Activated naive CD8-positive, alpha-beta T cell treated with anti-CD3 and anti-CD28 coated beads, Interleukin-2, amount 50 U/mL, for 16 hours (primary cell): ENCODE measurements at places on chromosomes 2 and 18.

GRCh38 chr2:57943315-57943714 lies 103.3 kb upstream of the VRK2 start:
- no peak for DNase-seq

- DNase-seq = no peak
These were observed 25.0 kb downstream of the BCL11A start for GRCh38 chr2:60528281-60529020.

DNA sequence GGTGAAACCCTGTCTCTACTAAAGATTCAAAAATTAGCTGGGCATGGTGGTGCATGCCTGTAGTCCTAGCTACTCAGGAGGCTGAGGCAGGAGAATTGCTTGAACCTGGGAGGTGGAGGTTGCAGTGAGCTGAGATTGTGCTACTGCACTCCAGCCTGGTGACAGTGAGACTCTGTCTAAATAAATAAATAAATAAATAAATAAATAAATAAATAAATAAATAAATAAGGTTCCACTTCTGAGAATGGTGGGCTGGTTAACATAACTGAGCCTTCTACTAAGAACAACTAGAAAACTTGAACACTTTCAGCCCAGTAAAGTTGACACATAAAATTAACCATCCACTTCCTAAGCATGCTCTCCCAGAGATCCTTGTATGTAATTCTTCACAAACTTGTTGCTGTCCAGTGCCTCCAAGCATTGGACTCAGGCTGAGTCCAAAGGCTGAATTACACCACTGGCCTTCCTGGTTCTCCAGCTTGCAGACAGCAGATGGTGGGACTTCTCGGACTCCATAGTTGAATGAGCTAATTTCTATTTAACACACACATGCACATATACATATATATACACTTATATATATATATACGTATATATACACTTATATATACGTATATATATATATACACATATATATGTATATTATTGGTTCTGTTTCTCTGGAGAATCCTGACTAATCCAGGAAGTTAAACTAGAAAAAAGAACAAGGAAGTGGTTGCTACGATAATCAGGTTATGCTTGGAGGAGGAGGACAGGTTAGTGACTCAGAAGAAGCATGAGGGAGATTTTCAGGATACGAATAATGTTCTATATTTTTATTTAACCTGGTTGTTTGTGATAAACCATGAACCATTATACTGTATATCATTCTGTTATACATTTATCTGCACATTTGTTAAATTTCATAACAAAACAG lies 348.8 kb downstream of the METTL4 start:
- DNase-seq = no peak

DNA sequence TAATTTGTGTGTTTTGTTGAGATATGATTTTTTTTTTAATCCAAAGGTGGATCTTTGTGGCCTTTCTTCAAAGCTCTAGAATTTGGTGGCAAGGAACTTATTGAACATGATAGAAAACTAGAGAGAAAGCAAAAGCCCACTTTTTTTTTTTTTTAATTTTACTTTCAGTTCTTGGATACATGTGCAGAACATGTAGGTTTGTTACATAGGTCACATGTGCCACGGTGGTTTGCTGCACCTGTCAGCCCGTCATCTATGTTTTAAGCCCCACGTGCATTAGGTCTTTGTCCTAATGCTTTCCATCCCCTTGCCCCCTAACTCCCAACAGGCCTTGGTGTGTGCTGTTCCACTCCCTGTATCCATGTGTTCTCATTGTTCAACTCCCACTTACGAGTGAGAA lies 135.9 kb downstream of the RHBDD1 start:
- DNase-seq = no peak

DNA sequence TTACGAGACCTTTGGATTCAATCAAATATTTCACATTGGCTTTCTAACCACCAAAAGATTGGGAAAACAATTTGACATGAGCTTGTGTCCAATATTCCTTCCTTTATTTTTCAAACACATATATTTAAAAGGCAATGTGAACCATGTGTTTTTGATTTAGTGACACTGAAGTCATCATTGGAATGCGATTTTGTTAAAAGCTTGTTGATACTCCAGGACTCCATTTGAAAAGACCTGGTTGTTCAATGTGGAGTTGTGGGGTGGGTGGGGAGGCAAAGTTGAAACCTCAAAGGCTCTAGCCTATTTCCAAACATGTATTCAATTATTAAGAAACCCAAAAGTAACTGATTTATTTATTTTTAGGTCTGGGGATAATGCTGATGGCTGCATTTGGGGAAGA lies 114.1 kb upstream of the TRIB2 start:
- no peak for DNase-seq

GRCh38 chr2:60717691-60718090 lies 38.4 kb upstream of the PAPOLG start:
- no peak for DNase-seq

DNA sequence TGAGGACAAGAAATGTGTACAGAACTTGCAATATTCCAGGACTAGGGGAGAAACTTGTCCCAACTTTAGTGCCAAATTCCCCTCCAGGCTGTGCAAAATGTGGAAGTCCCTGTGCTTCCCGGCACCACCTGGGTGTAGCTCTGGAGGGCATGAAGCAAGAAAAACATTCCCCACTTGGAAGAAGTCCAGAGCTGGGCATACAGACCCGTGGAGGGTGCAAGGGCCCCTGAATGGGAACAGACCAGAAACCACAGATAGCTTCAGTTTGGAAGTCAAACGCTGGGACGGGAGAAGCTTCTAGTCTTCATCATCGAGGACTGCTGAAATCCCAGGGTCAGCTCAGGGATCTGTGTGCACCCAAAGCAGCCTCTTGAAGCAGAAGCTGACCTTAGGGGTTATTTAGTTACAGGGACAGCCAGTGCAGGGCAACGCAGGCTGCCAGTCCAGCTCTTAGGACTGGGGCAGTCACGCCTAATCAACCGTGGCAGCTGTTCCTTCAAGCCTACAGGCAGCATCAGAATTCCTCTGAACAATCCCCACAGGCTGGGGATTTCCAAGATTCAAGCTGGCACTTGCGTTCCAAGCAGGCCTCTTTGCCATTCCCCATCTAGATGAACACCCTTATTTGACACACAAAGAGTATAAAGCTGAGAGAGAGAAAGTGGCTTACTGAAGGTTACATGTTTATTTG lies 269.4 kb downstream of the LOXHD1 start:
- no peak for DNase-seq
